ENCODE measurements at places on chromosomes 2 and 18.

- no peak for DNase-seq
These were observed 338 bp upstream of the THUMPD2 start for GRCh38 chr2:39779341-39779851.

GRCh38 chr18:74281980-74282754 lies 9.6 kb downstream of the CYB5A start:
- no peak for DNase-seq

- no peak for DNase-seq
These were observed 529.9 kb upstream of the KLHL29 start for GRCh38 chr2:22855081-22855480.

GRCh38 chr18:48540251-48541025 lies 1.6 kb downstream of the CTIF start:
- no peak for DNase-seq

All from NCI-H1436 (cell line).